Central memory CD4-positive, alpha-beta T cell (primary cell): ENCODE measurements at places on chromosomes 4 and X.

DNA sequence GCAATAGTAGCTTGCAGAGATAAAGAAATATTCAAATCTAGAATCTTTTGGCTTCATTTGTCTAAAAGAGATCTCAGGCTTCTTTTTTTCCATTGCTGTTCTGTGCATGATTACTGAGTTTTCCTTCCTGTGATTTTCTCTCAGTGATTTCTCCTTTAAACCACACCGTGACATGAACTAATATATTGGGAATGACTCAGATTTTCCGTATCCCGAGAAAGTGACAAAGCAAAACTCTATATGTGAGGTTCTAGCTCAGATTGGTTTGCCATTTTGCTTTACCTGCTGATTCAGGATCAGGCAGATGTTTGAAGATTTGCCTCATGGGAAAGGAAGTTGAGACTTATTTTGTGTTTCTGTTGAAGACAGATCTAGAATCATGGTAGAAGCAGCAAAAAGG, 59.4 kb downstream of the MTHFD2L start:
- DNase-seq, result no peak

DNA sequence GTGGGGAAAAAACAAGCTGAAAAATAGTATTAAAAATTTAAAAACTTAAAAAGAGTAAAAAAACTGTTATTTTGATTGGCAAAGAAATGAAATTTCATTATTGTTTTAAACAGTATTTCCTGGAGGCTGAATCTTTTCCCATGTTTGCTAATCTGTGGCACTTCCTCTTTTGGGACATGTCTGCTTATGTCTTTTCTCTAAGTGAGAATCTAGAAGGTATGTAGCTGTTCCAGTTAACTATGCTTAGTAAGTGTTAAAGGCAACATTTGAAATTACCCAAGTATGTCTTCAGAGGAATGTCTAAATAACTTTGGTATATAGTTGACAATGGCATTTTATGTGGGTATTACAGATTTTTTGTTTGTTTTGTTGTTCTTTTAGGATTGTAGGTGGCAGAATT, 81.6 kb upstream of the TBC1D9 start:
- no peak for DNase-seq

GRCh38 chrX:28718450-28718849, 131.2 kb downstream of the IL1RAPL1 start:
- no peak for DNase-seq

DNA sequence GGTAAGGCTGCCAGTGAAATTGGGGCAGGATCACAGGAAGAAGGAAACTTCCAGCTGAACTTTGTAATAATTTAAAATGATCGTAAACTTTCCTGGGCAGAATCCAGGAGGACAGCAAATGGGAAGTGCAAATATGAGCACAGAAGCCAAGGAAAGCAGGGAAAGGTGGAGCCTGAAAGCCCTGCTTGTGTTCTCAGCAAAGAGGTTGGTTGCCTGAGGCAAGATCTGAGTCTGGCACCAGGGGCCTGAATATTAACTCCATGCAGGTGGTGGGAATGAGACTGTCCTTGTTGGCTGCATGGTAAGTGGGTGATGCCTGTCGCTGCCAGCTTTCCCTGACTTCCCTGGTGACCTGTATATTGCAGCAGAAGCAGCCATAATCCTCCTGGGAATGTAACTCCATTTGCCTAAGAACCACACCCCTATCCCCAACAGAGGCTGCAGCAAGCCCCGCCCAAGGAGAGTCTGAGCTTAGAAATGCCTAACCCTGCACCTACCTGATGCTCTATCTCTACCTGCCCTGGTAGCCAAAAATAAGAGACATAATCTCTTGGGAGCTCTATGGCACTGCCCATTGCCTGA, 132.0 kb upstream of the HDX start:
- DNase-seq, result no peak

- DNase-seq, result no peak
Measured at GRCh38 chr4:75484190-75484589, 30.0 kb downstream of the RCHY1 start.

- DNase-seq, result no peak
Measured at GRCh38 chr4:129179276-129179675, 83.3 kb downstream of the C4orf33 start.

DNA sequence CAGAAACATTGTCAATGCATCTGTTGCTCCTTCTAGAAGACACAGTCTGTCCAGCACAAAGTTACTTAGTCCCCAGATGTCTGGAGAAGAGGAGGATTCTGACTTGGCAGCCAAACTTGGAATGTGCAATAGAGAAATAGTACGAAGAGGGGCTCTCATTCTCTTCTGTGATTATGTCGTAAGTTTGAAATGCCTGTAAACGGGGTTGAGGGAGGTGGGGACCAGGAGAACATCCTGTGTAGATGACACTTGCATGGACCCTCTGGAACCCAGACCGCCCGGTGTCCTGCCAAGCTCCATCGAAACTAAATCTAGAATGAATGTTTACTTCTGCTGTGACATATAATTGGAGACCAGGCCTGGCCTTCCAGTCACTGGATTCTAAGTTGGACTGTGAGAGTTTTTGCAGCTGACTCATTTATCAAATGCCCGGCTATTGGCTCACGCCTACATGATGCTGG, 45.0 kb upstream of the MSANTD1 start:
- no peak for DNase-seq

GRCh38 chr4:22091906-22092305, 143.3 kb upstream of the KCNIP4 start:
- no peak for DNase-seq

GRCh38 chr4:122635205-122635604, 14.3 kb upstream of the IL21 start:
- DNase-seq, result no peak

GRCh38 chr4:73001885-73002284, 67.6 kb downstream of the COX18 start:
- no peak for DNase-seq

DNA sequence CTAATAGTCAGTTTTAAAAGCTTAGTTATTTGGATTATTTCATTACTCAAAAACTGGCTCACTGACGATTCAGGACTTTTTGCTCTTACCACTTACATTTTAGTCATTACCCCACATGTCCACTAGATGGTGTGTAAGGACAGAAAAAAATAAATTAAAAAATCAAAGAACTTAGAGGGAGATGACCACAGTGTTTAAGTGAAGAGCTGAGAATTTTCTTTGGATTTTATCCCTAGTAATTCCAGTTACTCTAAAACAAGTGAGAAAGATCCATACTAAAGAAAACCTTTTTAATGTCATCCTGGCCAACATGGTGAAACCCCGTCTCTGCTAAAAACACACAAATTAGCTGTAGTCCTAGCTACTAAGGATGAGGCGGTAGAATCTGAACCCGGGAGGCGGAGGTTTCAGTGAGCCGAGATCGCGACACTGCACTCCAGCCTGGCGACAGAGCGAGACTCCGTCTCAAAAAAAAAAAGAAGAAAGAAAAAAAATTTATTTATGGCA, 26.4 kb upstream of the TMPRSS11B start:
- peak; percentile 25 for DNase-seq

- DNase-seq, result no peak
Measured at GRCh38 chr4:38003628-38004027, 43.4 kb downstream of the PTTG2 start.

- DNase-seq, result no peak
Measured at GRCh38 chr4:84894621-84895020, 71.9 kb downstream of the WDFY3 start.

DNA sequence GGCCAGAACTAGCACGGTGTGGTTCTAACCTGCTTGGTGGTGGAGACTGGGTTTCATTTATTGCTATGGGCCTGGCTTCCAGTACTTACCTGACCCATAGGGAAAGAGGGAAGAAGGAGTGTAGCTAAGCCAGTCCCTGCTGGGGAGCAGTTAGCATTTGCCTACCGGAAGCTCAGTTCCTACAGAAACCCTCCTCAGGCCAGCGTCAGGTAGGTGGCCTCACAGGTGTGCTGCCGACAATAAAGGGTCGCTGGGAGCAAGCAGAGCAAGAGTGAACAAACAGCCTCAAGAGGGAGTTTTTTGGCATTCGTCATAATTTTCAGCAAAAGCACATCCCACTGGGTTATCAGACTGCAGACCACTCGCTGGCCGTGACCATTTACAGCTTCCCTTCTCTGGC, 740.6 kb upstream of the TENM3 start:
- DNase-seq, result no peak

GRCh38 chr4:80717204-80717603, 313.3 kb upstream of the BMP3 start:
- DNase-seq, result no peak
